Fibroblast of skin of right quadriceps (primary cell): ENCODE measurements at places on chromosomes 7 and 10.
A peak's percentile ranks its signal among the peaks of the same experiment; 100 is the strongest.

DNA sequence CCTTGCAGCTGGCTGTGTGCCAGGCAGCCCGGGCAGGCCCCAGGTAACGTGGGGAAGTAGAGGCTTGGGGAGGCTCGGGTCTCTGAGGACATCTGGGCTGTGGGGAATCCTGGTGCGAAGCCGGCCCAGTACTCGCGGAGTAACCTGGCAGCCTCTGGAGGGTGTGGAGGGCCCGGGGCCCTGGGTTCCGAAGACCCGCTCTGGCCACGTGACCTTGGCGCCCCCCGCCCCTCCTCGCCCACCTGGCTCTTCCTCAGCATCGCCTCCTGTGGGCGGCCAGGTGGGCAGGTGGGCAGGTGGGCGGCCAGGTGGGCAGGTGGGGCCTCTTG, 143.1 kb downstream of the WDR37 start:
- DNase-seq: no peak

DNA sequence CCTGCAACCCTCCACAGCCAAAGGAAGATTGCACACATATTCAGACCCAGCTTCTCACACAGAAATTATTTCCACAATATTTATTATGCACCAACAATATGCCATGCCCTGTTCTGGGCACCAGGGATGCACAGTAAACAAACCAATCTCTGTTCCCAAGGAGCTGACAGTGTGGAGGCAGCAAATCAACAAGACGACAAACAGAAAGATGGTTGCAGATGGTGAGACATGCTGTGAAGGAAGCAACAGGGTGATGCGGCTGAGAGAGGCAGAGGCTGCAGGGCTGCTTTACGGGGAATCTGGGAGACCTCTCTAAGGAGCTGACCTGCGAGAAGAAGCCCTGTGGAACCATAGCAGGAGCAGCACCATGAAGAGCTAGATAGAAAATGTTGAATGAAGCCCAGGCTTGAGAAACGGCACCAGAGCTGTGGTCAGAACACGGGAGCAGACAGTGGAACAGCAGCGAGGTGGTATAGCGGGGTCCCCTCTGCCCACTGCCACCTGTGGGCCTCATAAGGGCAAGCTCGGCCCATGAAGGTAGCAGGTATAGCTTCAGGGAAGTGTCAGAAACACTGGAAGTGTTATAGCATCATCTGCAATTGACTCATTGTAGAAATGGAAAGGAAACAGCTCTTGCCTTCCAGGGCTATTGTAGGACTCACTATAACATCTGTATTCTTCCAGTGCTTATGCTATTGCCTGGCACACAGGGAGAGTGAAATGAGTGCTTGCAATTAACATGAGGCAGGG, 17.4 kb downstream of the RBP3 start:
- DNase-seq: no peak

- no peak for DNase-seq
These were observed 15.4 kb downstream of the INSIG1 start for GRCh38 chr7:155313096-155313495.

DNA sequence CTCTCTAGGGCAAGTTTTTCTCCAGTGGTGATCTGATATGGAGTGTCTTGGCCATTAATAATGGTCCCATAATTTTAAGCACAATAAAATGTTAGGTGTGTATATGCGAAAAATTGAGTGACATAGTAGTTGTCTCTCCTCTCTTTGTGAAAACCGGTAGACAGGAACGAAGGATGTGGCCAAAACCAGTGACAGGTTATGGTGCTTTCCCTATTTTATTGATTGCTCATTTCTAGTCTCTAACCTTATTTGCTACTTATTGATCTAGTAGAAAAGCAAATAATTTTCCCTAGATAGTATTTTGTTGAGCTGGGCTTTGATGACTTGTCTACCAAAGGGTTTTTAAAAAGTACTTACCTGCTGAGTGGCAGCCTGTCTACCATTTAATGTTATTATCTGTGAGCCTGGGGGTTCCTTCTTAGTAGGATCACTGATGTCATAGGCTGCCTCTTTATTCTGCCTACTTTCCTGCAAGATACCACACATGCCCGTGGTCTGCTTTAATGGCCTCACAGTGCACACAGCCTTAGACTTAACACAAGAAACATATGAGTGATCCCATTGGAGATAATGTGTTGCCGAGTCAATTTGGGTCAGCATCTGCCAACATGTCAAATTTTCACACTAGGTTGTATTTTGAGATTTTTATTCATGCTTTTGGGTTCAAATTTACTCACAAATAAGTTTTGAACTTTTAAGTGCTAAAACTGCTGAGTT, 100.0 kb downstream of the AUTS2 start:
- no peak for DNase-seq

GRCh38 chr10:73862011-73862410, 12.3 kb downstream of the CAMK2G start:
- DNase-seq: no peak

DNA sequence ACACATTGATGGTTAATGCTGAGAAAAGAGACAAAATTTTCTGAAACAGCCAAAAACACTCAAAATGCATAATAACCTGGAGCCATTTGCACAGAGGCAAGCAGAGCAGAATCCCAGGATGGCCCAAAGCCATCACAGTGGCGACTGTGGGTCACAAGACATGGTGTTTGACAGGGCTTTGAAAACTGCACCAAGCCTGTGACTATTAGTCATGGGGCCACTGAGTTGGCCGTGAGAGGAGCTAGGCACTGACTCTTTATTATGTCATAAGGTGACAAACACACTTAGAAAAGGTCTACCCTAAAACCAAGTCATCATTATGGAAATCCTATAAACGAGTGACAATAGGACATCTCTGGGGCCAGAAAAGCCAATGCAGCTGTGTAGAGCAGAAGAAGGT, 23.9 kb downstream of the DRGX start:
- DNase-seq: no peak

DNA sequence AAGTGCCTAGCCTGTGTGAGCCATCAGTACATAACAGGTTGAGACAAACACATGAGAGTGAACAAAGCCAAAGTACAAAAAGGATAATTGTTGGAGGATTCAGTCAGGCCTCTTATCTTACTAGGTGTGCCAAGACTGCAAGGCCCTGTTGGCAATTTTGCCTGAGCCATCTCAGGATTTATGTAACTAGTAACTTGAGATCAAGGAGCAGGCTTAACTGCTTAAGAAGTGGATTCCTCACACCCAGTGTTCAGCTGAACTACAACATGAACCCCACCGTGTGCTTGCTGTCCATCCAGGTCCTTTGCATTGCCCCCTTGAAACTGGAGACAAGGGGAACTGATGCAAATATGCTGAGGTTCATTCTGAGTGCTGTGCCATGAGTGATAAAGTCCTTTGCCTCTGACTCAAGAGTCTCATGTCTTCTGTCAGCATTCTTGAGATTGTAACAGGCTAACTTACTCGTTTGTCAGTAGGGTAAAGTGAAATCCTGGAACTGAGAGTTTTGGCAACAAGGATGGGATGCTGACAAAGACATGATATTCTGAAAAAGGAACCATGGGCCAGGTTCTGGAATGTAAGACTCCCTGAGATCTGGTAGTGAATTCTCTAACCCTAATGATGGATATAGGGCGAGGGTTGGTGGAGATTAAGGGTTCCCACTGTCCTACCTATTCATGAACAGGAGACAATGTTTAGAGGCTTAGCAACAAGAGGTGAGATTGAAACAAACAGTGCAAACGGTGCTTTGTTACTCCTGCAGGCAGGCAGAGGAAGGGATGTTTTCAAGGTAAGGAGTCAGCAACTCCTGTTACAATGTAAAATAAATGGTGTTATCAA, 44.1 kb upstream of the GATAD1 start:
- peak; percentile 30 for DNase-seq
